Stimulated activated CD4-positive, alpha-beta T cell treated with anti-CD3 and anti-CD28 coated beads, Interleukin-1b, Interleukin-23, amount 100 ng/mL, for 1 hour (primary cell): ENCODE measurements at places on chromosomes 12 and 14.

GRCh38 chr14:75660238-75660629 lies 442 bp downstream of the ERG28 start:
- DNase-seq, result no peak

DNA sequence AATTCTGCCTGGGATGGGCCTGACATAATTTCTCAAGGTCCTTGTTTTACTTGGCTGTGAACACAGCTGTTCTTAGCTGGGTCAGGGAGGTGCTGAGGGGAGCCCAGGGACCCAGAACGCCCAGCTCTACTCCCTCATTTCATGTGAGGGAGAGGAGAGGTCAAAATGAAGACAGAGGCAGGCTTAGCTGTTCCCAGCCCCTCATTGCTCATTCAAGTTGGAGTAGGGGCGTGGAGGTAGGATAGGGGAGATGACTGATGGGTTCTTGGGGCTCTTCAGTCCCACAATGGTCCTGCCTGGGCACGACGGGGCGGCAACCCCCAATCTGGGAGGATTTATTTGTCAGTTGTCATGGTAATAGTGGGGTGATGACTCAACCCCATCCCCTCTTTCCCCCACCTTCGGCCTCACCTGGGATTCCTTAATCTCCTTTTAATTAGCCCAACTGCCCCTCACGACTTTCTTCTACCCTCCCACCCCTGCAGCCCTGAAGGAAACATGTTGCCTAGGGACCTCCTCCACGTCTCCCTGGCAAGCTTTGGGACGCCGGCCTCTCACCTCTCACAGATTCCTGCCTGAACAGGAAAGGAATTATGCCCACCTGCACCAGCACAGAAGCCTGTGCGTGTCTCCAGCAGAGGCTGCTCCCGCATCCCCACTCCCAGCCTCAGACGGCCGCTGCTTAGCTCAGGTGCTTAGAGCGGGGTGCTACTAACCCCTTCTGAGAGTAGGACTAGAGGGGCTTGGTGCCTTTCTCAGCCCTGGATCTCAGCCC lies 10.2 kb downstream of the SPRYD3 start:
- DNase-seq, result no peak

DNA sequence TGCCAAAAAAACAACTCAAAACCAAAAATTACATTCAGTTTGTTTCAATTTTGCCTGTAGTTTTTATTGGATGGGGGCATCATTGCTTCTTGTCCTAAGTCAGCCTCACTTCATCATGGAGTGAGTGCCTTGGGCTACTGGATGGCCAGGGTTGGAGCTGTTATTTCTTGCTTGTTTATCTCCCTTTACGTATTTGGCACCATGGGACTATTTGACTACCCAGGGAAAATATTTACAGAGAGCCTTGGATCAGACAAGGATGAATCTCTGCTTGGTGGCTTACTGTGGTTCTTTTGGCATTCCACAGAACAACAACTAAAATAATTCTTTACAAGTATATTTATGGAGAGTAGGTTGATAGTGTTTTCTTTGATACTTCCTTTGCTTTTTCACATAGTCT lies 160.8 kb upstream of the SEL1L start:
- no peak for DNase-seq

- DNase-seq, result no peak
Observed at GRCh38 chr14:29548948-29549370, 378.7 kb downstream of the PRKD1 start.

- DNase-seq, result no peak
Observed at GRCh38 chr12:30286345-30286926, 409.2 kb downstream of the IPO8 start.
